Activated CD8-positive, alpha-beta memory T cell treated with anti-CD3 and anti-CD28 coated beads for 48 hours (primary cell): ENCODE measurements at places on chromosomes 4 and X.
A peak's percentile ranks its signal among the peaks of the same experiment; 100 is the strongest.

DNA sequence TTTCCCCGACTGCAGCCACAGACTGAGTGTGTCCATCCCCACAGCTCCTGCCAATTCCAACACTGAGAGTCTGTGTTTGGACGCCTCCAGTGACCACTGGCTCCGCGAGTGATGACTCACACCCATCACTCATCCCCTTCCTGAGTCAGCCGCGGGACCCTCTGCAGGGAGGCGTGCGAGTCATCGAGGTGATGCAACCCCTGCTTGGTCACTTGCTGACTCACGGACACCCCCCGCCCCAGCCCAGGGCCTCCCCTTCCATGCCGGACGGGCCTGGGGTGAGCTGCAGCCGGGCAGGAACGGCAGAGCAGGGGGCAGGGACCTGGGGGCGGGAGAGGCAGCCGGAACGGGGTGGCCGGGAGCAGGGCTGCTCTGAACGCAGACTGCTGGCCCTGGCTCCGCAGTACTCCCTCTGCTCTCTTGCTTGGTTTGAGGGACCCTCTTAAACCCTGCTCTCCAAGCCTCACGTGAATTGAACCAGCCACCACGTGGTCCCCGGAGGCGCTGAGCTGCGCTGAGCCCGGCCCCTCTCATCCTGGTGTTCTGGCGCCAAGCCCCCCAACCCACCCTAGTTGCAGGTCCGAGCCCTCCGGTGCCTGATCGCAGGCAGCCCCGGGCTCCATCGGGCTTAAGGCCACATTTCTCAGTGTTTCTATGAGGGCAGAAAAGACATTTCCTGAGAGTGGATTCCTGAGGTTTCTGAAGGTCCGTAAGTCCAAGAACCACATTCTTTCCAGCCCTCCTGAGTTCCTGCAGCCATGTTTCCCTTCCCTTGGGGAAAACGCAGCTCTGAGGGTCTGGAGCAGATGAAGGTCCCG is 32.4 kb downstream of the FGFRL1 start:
- peak; percentile 30 for DNase-seq

GRCh38 chrX:53088136-53088974 is 5.6 kb upstream of the KANTR start:
- DNase-seq, result peak; percentile 43

DNA sequence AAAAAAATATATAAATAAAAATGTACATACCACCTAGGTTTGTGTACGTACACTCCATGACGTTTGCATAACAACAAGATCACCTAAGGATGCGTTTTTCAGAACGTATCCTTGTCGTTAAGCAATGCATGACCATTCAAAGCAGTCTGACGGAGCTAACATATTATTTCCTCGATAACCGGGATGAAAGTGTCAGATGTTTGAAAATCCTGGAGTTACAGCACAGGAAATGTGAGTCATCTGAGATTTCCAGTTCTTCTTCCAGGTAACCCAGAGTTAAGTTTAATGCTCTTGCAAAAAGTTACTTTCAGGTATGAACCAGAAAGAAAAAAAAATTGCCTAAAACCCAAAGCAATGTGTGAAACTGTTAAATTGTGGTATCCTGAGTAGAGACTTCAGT is 107.9 kb downstream of the LDB2 start:
- DNase-seq, result no peak

DNA sequence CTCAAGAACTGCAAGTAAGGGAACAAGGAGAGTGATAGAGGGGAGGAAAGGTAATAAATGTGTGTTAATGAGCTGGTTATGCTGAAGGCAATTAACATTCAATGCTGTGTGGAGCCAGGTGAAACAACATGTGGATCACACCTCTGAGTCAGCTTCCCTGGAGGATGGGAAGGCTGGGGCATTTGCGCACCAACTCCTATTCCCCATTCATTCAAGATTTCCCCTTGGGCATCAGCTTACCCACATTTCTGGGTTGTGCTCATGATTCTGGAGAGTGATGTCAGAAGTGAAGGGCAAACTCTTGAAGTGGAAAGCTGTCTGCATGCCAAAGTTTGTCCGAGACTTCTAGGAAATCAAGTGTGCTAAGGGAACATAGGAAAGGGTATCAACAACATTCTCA is 461.4 kb downstream of the MID1IP1 start:
- no peak for DNase-seq

GRCh38 chr4:78414116-78414515 is 137.5 kb upstream of the ANXA3 start:
- DNase-seq, result no peak

DNA sequence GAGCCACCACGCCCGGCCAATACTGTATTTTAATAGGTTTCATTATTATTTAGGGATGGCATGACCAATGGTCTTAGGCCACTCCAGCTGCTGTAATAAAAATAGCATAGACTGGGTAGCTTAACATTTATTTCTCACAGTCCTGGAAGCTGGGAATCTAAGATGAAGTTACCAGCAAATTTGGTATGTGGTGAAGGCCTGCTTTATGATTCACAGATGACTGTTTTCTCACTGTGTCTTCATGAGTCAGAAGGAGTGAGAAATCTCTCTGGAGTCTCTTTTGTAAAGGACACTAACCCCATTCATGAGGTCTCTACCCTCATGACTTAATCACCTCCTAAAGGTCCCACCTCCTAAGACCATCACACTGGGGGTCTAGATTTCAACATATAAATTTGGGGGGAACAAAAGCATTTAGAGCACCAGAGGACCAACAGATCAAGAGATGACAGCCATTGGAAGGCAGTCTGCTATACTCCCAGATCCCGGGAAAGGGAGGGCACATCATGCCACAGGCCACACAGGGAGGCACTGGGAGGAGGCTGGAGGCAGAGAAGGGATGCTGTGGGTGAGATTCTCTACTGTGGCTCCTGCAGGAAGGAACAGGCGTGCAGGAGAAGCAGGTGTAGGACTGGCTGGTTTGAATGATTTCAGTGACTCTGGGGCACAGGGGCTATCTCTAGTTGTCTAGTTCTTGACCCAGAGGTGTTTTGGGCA is 335.8 kb upstream of the SFRP2 start:
- DNase-seq, result no peak

- no peak for DNase-seq
Measured at GRCh38 chr4:138243369-138243768, 1.2 kb upstream of the SLC7A11 start.

GRCh38 chrX:20432048-20432447 is 165.3 kb upstream of the RPS6KA3 start:
- no peak for DNase-seq

DNA sequence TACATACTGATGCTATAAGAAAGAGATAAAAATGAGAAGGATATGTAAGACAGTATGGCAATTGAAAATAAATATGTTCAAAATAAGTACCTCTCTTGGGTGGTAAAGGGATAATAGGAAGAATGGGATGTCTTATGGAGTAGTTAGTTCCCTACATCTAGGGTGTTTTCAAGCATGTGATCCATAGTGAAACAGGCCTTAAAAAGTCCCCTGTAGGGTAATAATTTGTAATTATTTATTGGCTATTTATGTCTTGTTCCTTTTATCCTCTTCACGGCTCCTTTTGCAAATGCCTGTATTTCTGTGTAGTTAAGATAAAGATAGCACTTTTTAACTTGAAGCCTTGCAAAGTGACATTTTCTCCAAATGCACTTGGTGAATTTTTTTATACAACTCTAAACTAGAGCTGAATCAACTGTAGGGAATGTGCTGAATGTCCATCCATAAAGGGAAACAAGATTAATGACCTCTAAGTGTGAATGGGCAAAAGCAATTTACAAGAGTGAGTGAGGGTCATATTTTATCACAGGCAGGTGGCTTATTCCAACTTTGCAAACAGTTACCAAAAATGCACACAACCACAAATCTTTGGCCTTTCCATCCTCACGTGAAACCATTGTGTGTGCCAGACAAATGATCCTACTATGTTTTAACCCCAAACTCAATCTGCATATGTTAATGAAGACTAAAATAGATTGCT is 299.0 kb downstream of the KCNIP4 start:
- DNase-seq, result no peak

DNA sequence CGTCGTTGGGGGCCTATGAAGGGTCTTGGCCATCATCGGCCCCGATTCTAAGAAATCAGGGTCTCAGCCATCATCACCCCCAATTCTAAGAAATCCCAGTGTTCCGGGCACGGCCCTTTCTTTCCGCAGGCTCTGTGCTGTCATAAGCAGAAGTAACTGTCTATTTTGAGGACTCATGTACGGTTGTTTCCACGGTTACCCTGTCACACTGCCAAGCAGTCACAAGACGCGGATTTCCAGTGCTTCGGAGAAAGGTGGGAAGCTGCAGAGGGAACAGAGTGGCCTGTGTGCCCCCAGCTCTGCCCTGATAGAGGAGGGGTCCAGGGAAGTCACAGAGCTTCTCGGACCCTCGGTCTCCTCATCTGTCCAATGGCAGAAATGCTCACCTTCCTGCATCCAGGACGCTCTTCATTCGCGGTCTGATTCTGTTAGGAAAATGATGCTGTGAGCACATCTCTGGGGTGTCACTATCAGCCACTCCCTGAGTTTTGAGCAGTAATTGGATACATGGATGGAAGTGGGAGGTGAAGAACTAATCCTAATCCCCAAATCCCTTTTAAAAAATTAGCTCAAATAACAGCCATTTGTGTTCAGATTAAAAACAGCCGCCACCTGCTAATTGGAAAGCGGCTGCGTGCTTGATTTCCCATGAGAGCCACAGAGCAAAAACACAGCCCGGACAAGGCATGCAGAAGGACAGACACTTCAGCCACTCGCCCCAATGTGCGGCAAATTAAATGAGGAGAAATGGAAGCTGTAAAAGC is 73.1 kb downstream of the WFS1 start:
- no peak for DNase-seq

- DNase-seq, result no peak
Measured at GRCh38 chrX:40855411-40855810, 120.1 kb upstream of the MED14 start.

- DNase-seq, result no peak
Measured at GRCh38 chr4:150104404-150105027, 26.3 kb downstream of the DCLK2 start.

DNA sequence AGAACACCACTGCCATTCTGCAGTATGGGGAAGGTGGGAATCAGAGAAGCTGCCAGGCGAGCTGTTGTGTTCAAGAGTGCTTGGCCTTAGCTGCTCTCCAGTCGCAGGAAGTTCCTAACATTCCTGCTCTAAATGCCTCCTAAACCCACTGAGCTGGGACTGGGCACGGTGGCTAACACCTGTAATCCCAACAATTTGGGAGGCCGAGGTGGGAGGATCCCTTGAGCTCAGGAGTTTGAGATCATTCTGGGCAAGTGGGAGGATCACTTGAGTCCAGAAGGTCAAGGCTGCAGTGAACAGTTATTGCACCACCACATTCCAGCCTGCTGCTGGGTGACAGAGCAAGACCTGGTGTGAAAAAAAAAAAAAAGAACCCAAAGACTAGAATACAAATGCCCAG is 690.3 kb upstream of the FAM241A start:
- DNase-seq, result no peak

- DNase-seq, result no peak
Measured at GRCh38 chr4:2852481-2852921, 8.9 kb downstream of the ADD1 start.

DNA sequence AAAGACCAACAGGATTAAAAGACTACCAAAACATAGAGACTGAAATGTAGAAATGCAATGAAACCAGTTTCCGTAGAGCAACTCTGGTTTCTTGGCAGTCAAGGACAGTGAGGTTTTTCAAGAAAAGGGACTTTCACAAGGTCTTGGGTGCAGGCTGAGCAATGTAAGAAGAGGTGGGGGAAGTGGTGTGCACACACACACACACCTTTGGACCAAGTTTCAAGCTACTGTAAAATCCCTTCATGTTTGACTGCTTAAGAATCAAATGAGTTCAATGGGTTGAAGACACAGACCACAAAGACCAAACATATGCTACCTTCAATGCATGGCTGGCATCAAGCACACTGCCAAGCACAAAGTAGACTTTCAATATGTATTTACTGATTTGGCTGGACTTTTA is 17.8 kb upstream of the MCF2 start:
- no peak for DNase-seq

- no peak for DNase-seq
Measured at GRCh38 chrX:29948653-29949052, 266.7 kb upstream of the MAGEB2 start.

- DNase-seq, result no peak
Measured at GRCh38 chrX:65990702-65991101, 49.2 kb downstream of the VSIG4 start.

- no peak for DNase-seq
Measured at GRCh38 chrX:102067966-102068723, 57.3 kb upstream of the TCEAL2 start.

- no peak for DNase-seq
Measured at GRCh38 chrX:106726485-106727437, at the start of gene RNF128. Gene RNF128, plus strand, starts transcription at chrX:106726701. Its CDS starts 213 bp downstream, at chrX:106726914.

DNA sequence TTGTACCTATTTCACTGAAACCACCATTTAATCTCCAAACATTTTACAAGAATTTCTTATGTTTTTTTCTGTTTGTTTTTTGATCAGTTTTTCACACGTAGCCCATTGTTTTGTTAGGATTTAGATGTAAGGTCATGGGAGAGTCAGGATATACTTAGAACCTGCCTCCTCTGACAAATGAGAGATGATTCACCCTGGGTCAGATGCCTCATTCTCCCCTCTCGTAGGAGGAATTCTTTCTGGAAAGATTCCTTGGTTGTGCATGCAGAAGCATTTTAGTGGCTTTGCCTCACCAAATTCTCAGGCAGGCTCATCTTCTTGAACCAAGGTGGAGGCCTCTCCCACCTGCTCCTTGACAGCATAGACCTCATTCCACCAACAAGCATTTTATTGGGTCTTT is 599.3 kb downstream of the SPRY1 start:
- no peak for DNase-seq

- no peak for DNase-seq
Measured at GRCh38 chr4:36242629-36243354, 1.5 kb downstream of the ARAP2 start.

- DNase-seq, result no peak
Measured at GRCh38 chrX:12932244-12932643, 25.8 kb downstream of the TLR8 start.

- no peak for DNase-seq
Measured at GRCh38 chr4:2077537-2078460, 18.7 kb downstream of the NAT8L start.

- no peak for DNase-seq
Measured at GRCh38 chr4:57233386-57233785, 123.2 kb upstream of the IGFBP7 start.

GRCh38 chr4:169756971-169757574 is 671 bp downstream of the HPF1 start:
- no peak for DNase-seq

GRCh38 chr4:145511913-145512522 is 30.4 kb downstream of the SMAD1 start:
- no peak for DNase-seq

DNA sequence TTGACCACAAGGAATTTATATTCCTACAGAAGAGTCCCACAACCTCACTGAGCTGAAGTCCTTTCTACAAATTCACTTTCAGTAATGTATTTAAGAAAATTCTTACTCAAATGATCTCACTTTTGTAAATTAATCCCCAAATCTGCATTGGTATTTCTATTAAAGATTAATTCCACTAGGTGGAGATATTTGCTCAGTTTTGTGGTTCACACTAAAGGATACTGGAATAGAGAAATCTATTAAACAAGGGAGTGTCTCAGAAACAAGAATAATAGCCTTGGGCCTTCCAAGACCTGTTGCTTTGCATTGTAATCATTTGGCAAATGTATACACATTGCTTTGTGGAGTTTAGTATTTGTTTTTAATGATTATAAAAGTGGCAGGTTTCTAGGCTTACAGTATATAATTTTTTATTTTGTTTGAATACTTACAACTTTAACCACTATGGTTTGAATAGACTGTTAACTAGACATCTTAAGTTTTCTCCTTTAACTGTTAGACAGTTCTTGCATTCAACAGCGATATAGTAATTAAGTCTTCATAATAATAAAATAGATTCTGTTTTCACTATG is 25.9 kb downstream of the CFAP299 start:
- DNase-seq, result no peak

GRCh38 chr4:68372588-68372987 is 22.7 kb upstream of the YTHDC1 start:
- no peak for DNase-seq
